ENCODE measurements at places on chromosomes 11 and 22. TPM values are rescaled to one million over a fixed set of nuclear protein-coding genes. Genes with fewer than 3 reads are reported as not detected.

GRCh38 chr11:68812526-68812925 is 29.2 kb downstream of the CPT1A start:
- no peak overlapping the region for H3K4me3 ChIP-seq
- DNase-seq, result no peak
- peaks cover 8% of the 10 kb centered on the region for H3K4me1 ChIP-seq
- no peaks in the 10 kb centered on the region for H3K27me3 ChIP-seq
- H3K27ac ChIP-seq, result no peak overlapping the region
- peaks cover 11% of the 10 kb centered on the region for H3K36me3 ChIP-seq

GRCh38 chr11:133832991-133833897 is 12.1 kb downstream of the SPATA19 start:
- no peak for DNase-seq
- no peaks in the 10 kb centered on the region for H3K27me3 ChIP-seq
- H3K27ac ChIP-seq, result no peak overlapping the region
- H3K4me3 ChIP-seq, result no peak overlapping the region
- no peaks in the 10 kb centered on the region for H3K36me3 ChIP-seq
- no peaks in the 10 kb centered on the region for H3K4me1 ChIP-seq

DNA sequence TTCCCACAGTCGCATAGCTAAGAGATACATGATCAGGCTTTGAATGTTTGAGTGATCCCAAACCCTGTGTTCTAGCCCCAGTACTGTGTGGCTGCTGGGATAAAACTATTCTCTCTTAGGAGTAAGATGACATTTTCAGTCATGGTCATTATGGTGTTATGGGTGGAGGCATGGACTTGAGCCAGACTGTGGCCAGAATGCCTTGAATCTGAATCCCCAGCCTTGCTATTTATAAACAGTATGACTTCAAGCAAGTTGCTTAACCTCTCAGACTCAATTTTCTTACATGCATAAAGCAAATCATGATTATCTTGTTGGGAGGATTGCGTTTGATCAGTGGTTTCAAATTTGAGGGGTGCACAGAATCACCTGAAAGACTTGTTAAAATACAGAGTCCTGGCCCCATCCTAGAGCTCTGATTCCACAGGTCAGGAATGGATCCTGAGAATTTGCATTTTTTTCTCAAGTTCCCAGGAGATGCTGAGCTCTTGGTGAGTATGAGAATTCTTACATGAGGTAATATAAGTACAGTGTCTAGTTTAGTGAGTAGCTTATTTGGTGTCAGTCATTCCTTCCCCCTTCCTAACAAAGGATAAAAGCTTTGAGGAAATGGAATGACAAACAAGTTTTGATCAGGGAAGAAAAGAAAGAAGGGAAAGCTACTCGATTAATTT is 571.7 kb downstream of the METTL15 start:
- no peaks in the 10 kb centered on the region for H3K36me3 ChIP-seq
- no peaks in the 10 kb centered on the region for H3K4me1 ChIP-seq
- H3K27me3 ChIP-seq, result no peaks in the 10 kb centered on the region
- H3K4me3 ChIP-seq, result no peak overlapping the region

GRCh38 chr11:90844041-90844440 is 621.2 kb upstream of the CHORDC1 start:
- H3K4me3 ChIP-seq, result no peak overlapping the region
- no peaks in the 10 kb centered on the region for H3K36me3 ChIP-seq
- DNase-seq, result no peak

- peak overlapping the region; percentile 95 for H3K27ac ChIP-seq
- peaks cover 31% of the 10 kb centered on the region for H3K4me1 ChIP-seq
- H3K27me3 ChIP-seq, result no peaks in the 10 kb centered on the region
- peak overlapping the region; percentile 97 for H3K4me3 ChIP-seq
- H3K36me3 ChIP-seq, result peaks cover 19% of the 10 kb centered on the region
These were observed 1.3 kb upstream of the UCP2 start for GRCh38 chr11:73983741-73984538.

- no peaks in the 10 kb centered on the region for H3K4me1 ChIP-seq
- no peaks in the 10 kb centered on the region for H3K36me3 ChIP-seq
- H3K4me3 ChIP-seq, result no peak overlapping the region
- H3K27me3 ChIP-seq, result no peaks in the 10 kb centered on the region
These were observed 103.4 kb upstream of the OLFML1 start for GRCh38 chr11:7381937-7382336.

Gene CDC42EP1
- 0.13 TPM for total RNA-seq

- no peak overlapping the region for H3K27ac ChIP-seq
- H3K4me3 ChIP-seq, result no peak overlapping the region
- H3K27me3 ChIP-seq, result no peaks in the 10 kb centered on the region
- no peaks in the 10 kb centered on the region for H3K4me1 ChIP-seq
These were observed 325.1 kb downstream of the DLG2 start for GRCh38 chr11:85301895-85302678.

DNA sequence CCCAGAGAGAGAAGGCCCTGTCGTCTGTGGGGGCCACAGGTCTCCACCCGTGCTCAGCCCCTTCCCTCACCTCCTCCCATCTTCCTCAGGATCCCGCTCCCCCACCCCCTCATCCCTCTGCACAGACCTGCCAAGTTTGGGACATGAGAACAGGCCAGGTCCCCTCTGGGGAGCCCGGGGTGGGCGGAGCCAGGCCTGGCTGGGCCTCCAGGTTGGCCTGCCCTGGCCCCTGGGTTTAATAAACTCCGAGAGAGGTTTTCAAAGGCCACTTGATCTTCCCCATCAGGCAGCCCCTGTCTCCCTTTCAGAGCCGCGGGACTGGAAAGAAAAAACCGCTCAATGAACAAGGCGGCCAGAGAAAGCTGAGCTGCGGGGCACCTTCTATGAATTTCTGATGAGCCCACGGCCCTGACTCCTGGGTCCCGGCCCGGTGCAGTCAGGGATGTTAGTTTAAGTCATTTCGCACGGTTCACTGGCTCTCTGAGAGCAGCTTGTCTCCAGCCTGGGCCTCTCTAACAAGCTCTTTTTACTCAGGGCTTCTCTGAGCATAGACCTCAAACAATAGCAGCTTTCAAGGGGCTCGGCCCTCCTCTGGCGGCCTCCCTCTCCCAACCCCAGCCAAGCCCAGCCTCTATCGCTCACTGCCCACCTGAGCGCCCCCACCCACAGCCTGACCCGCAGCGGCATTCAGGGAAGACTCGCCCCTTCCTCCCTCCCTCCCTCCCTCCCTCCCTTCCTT is 64.8 kb downstream of the RPUSD4 start:
- no peaks in the 10 kb centered on the region for H3K4me1 ChIP-seq
- no peak overlapping the region for H3K4me3 ChIP-seq

GRCh38 chr22:42997582-42998090 is 17.3 kb downstream of the PACSIN2 start:
- DNase-seq, result no peak
- H3K4me1 ChIP-seq, result peaks cover 20% of the 10 kb centered on the region

DNA sequence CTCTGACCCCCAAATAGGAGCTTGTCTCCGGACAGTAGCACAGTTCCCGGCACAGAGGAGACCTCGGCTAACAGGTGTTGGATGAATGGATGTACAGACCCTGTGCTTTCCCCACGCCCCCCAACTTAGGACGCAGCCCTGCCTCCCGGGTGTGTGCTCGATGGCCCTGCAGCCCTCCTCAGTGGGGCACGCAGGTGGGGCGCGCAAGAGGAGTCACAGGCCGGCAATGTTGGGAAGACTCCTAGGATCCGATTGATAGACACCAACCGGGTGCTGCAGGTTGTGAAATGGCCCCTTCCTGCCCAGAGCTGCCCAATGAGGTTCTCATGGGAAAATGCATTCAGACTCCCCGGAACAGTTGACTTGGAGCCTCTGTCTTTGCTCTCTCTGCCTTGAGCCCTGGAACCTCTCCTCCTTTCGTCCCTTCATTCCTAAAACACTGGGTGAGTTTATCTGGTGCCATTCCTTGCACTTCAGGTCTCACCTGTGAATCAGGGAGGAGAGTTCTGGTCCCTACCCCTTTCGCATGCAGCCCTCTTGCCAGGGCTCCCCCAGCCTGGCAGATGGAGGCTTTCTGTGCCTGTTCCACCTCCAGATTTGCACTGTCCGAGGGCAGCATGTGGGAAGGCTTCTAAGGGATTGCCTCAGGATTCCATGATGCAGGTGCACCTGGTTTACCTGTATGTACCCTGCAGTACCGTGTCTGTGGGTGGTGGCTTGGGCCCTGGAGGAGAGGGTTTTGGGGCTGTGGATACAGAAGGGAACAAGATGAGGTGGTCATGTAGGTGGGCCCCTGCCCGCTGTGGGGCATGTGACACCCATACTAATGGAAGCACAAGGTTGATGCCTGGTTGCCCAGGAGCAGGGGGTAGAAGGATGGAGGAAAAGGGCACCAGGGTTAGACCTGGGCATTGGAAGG is 1.2 kb downstream of the MICALL1 start:
- H3K27me3 ChIP-seq, result no peaks in the 10 kb centered on the region
- no peak for DNase-seq
- H3K4me3 ChIP-seq, result peak overlapping the region; percentile 45
- no peaks in the 10 kb centered on the region for H3K36me3 ChIP-seq

GRCh38 chr11:1285316-1285744 is 24.1 kb downstream of the TOLLIP start:
- no peak overlapping the region for H3K27ac ChIP-seq
- no peak overlapping the region for H3K4me3 ChIP-seq
- DNase-seq, result no peak
- H3K27me3 ChIP-seq, result no peaks in the 10 kb centered on the region
- H3K4me1 ChIP-seq, result no peaks in the 10 kb centered on the region

DNA sequence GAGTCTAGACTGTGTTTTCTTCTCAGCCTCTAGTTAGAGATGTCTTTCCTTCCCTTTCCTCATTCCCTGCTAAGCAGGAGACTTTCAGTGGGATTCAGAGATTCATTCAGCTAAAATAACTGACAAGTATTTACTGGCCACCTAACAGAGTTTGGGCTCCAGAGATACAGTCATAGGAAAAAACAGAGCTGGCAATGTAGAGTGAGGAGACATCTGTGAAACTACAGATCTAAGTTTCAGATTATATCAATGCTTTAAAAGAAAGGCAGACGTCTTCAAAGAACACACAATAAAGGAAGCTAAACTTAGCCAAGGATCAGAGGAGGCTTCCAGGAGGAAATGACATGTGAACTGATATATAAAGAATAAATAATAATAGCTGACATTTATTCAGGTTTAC is 355.6 kb upstream of the DDI1 start:
- no peak for DNase-seq
- no peaks in the 10 kb centered on the region for H3K4me1 ChIP-seq
- no peak overlapping the region for H3K4me3 ChIP-seq
- H3K27me3 ChIP-seq, result no peaks in the 10 kb centered on the region

GRCh38 chr11:77071671-77072605 is 5.2 kb downstream of the CAPN5 start:
- DNase-seq, result no peak
- H3K4me1 ChIP-seq, result peaks cover 25% of the 10 kb centered on the region
- H3K4me3 ChIP-seq, result no peak overlapping the region
- no peaks in the 10 kb centered on the region for H3K27me3 ChIP-seq
- H3K27ac ChIP-seq, result no peak overlapping the region

Gene MS4A3
- not detected for total RNA-seq

DNA sequence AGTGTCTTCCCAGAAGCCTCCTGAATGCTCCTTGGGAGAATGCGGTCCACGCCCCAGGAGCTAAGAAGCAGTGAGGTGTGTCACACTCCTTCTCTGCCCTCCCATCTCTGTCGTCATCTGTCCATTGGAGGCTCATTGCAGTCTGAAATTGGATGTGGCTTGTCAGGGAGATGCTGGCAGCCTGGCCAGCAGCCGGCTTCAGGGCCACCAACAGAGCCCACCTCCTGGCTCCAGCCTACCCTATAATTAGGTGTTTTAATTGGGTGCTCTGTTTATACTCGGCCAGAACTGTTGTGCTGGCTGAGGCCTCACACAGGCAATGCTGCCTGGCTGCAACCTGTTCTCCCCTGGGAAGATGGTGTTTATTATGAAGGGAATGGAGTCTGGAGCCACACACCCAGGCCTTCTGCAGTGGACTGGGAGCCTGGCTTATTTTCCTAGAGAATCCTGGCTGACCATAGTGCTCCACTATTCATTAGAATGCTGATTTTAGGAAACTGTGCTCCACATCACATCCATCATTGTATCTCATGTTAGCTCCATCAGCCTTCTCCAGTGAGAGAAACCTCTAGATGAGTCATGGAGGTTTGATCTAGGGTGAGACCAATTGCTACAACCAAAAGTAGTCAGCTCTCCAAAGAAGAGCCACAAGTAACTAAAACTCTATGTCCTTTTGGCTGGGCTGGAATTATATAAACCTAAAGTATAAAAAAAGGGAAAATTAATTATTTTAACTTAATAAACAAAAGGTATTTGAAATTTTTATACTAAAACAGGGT is 86.8 kb upstream of the CRTAM start:
- H3K27ac ChIP-seq, result no peak overlapping the region
- no peaks in the 10 kb centered on the region for H3K36me3 ChIP-seq
- no peak overlapping the region for H3K4me3 ChIP-seq
- peaks cover 64% of the 10 kb centered on the region for H3K4me1 ChIP-seq
- H3K27me3 ChIP-seq, result no peaks in the 10 kb centered on the region
- no peak for DNase-seq

DNA sequence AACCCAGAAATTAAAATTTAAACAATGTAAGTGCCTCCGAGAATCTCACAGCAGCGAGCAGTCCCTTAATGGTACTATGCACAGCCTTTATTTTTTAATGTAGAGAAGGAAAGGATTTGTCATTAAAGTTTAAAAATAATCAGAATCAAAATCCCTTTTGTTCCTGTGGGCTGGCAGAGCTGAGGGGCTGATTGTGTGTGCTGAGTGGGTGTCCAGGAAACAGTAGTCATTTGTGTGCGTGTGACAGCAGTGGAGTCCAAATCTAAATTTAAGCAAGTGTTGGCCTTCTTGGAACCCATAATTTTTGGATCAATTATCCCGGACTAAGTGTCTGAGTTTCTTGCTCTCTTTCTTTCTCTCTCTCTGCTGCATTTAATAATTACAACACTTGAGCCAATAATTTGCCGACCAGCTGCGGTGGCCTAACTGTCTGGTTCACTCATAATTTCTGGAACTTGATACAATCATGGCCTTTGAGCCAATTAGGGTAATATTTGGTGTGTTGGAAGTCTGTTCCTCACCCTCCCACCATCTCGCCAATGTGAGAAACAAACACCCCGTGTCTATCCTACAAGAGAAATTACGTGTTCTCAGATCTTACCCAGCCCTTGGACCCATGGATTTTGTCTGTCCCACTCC is 528.0 kb downstream of the SOX6 start:
- H3K27me3 ChIP-seq, result no peaks in the 10 kb centered on the region
- no peaks in the 10 kb centered on the region for H3K4me1 ChIP-seq
- no peaks in the 10 kb centered on the region for H3K36me3 ChIP-seq
- H3K4me3 ChIP-seq, result no peak overlapping the region
- no peak overlapping the region for H3K27ac ChIP-seq
- no peak for DNase-seq

GRCh38 chr22:40022536-40023240 is 27.9 kb downstream of the FAM83F start:
- no peaks in the 10 kb centered on the region for H3K36me3 ChIP-seq
- peaks cover 6% of the 10 kb centered on the region for H3K4me1 ChIP-seq
- no peak overlapping the region for H3K4me3 ChIP-seq
- no peak overlapping the region for H3K27ac ChIP-seq
- DNase-seq, result peak; percentile 26
- no peaks in the 10 kb centered on the region for H3K27me3 ChIP-seq

Gene HPX
- total RNA-seq, result not detected

Gene LRRC56
- total RNA-seq, result 1.8 TPM

Gene PGM2L1
- total RNA-seq, result 9.6 TPM
